CD4-positive, alpha-beta T cell treated with Interferon gamma for 1 hour (primary cell): ENCODE measurements at places on chromosomes 6 and 20.

DNA sequence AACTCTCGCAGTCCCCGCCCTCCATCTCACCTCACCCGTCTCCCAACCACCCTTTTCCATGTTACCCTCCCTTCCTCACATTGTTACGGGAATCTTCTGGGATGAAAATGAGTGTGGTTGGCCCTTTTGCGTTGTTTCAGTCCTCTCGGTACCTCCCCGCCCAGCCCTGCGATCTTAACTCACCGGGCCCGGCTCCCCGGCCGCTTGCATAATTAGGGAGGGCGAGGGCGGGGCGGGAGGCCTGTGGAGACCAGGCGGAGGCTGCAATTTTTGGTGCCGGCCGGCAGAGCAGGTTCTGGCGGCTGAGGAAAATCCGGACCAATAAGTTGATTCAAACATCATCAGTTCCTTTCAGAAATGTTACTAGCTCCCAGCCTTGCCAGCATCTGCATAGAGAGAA lies 25.2 kb downstream of the TFAP2B start:
- DNase-seq: no peak

DNA sequence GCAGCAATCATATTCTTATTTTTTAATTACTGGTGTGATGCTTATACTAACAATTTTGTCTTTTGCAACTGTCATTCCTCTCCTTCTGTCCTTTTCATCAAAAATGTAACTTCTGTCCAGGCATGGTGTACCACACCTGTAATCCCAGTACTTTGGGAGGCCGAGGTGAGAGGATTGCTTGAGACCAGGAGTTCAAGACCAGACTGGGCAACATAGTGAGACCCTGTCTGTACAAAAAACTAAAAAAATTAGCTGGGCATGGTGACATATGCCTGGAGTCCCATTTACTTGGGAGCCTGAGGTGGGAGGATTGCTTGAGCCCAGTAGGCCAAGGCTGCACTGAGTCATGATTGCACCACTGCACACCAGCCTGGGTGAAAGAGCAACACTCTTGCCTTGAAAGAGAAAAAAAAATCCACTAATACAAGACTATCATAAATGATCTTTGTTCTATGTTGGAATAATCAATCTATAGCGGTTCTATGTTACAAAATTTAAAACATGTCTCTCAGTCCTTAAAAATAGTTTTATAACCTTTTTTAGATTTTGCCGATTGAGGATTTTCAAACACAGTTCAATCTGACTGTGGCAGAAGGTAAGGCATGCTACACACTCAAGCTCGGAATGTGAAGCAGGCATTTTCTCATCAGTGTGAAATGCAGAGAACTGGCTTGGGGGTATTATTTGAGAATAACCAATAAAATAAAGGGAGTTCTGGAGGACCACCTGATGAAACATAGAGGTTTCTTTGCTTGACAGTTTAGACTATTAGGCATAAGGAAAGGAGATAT lies 70.4 kb downstream of the ENPP1 start:
- no peak for DNase-seq

DNA sequence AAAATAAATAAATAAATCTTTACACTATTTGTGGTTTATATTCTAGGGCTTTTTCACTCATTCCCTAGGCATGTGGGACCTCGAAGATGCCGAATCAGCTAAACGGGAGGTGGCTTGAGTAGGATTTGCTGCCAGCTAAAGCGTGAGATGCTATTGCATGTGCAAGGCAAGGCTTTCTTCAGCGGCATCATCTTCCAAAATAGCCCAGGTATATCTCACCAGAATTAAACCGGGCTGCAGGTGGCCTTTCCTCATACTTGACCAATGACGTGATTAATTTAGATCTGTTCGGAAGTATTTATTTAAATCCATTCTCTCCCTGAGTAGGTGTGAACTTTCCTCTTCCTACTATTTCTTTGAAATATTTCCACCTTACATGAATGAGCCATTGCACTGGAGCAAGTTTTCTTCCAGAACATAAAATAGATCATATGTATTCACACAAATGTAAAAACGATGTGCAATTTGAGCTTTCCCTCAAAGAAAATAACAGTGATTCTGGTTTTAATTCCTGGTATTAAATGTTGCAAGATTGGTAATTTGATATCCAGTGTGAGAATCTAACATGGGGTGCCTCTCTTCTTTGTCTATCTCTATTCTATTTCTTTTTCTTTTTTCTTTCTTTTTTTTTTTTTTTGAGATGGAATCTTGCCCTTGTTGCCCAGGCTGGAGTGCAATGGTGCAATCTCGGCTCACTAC lies 24.3 kb upstream of the ZNF217 start:
- no peak for DNase-seq

GRCh38 chr6:132062626-132063025 lies 111.5 kb upstream of the CCN2 start:
- no peak for DNase-seq

DNA sequence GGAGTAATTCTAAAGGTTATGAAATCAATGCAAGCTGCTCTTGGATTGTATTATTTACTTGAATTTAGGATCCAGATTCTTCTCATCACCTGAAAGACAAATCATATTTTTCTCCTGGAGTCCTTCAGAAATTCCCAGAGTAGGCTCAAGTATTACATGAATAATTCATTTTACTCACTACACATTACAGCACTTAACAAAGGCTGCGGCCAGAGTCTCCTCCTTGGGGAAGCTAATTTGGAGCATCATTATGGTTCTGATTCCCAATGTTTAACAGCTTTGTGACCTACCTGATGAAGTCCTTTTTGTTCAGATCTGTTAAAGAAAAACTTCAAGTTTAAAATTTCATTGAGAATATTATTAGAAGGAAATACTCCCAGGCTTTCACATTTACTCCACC lies 28.7 kb downstream of the GRIK2 start:
- no peak for DNase-seq
